ENCODE measurements at places on chromosomes 6 and 20.

- peak; percentile 57 for DNase-seq
These were observed 26.0 kb downstream of the UQCC1 start for GRCh38 chr20:35385733-35386132.

DNA sequence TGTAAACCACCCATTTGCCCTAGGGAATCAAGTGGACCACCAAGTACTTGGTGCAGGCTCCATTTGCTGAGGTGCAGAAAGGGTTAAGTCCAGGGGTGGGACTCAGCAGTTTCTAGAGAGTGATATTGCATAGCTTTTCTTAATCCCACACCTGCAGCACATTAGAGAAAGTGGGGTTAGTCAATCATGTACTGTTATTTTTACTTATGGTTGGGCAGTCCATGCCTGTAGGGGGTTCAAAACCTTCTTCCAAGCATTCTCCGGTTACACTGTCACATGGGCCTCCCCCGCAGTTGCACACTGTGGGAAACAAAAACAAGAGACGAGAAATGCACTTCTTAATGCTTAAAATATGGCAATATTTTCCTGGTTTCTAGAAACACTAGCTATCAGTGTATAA, 65.5 kb downstream of the LAMA4 start:
- DNase-seq = peak; percentile 40

- no peak for DNase-seq
These were observed 38.3 kb downstream of the PSMG4 start for GRCh38 chr6:3297006-3297405.

DNA sequence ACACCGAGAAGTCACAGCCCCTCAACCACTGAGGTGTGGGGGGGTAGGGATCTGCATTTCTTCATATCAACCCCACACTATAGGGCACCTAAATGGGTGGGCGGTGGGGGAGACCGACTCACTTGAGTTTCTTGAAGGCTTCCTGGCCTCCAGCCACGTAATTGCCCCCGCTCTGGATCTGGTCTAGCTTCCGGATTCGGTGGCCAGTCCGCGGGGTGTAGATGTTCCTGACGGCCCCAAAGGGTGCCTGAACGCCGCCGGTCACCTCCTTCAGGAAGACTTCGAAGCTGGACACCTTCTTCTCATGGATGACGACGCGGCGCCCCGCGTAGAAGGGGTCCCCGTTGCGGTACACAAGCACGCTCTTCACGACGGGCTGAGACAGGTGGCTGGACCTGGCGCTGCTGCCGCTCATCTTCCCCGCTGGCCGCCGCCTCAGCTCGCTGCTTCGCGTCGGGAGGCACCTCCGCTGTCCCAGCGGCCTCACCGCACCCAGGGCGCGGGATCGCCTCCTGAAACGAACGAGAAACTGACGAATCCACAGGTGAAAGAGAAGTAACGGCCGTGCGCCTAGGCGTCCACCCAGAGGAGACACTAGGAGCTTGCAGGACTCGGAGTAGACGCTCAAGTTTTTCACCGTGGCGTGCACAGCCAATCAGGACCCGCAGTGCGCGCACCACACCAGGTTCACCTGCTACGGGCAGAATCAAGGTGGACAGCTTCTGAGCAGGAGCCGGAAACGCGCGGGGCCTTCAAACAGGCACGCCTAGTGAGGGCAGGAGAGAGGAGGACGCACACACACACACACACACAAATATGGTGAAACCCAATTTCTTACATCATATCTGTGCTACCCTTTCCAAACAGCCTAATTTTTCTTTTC, at the start of gene DCDC2:
Gene DCDC2 (minus strand): TSS at position 724 of the 883 bp plus-strand sequence. CDS start 309 bp downstream, at position 415.
- DNase-seq = peak; percentile 11

GRCh38 chr20:11453430-11453829, 464.3 kb upstream of the BTBD3 start:
- peak; percentile 29 for DNase-seq

DNA sequence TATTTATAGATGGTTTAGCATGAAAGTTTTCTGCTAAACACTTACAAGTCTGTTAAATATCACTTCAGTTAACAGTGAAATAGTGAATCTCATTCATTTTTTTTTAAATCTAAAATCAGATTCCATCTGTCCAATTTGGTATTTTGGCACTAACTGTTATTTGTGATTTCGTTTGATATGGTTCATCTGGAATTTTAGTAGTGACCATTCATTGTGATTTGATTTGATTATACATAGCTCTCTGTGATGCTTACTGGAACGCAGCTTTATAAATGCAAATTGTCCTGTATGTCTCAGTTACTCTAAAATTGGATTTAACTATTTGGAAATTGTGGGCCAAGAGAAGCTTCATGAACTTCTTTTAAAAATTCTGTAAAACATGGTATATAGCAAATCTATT, 571.5 kb downstream of the EYS start:
- no peak for DNase-seq
